Type B pancreatic cell (in vitro differentiated cells): ENCODE measurements at places on chromosomes 2 and 18. TPM values are rescaled to one million over a fixed set of nuclear protein-coding genes. Genes with fewer than 3 reads are reported as not detected.

ACADL gene
- total RNA-seq, result 1.7 and 2.1 TPM in 2 replicates

- H3K36me3 ChIP-seq, result peaks cover 38% of the 10 kb centered on the region
- H3K27ac ChIP-seq, result no peak overlapping the region
- no peaks in the 10 kb centered on the region for H3K4me1 ChIP-seq
- no peak overlapping the region for H3K4me3 ChIP-seq
- no peaks in the 10 kb centered on the region for H3K27me3 ChIP-seq
Measured at GRCh38 chr2:668000-668398, 9.2 kb downstream of the TMEM18 start.

- no peaks in the 10 kb centered on the region for H3K4me1 ChIP-seq
- peaks cover 5% of the 10 kb centered on the region for H3K36me3 ChIP-seq
- H3K27me3 ChIP-seq, result no peaks in the 10 kb centered on the region
- DNase-seq, result no peak
- H3K4me3 ChIP-seq, result no peak overlapping the region
- H3K27ac ChIP-seq, result no peak overlapping the region
Measured at GRCh38 chr2:53660886-53661285, 106.7 kb upstream of the CHAC2 start.

DNA sequence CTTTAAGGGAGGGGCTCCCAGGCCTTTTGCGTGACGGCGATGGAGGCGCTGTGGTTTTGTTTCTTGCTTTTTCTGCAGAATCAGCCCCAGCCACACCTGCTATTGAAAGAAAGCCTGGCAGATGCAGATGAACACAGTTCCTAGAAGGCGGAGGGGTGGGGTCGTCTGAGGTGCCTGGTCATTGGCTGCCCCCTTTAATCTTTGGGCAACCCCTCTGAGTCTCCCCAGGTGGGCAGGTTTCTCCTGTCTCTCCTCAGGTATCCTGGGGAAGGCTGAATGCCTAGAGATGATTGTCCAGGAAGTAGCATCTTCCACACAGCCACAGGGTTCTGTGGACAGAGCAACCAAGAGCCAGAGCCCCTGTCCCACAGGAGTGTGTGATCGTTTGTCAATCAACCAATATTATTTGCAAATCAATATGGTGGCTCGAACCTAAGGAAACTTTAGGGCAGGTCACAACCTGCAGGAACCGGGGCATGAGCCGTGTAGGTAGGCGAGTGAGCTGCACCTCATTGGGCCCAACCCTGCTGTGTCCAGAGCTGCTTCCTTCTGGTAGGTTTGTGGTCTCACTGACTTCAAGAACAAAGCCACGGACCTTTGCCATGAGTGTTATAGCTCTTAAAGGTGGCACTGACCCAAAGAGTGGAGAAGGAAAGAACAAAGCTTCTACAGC is 104.3 kb downstream of the NDUFA10 start:
- DNase-seq, result peak; percentile 36
- H3K36me3 ChIP-seq, result no peaks in the 10 kb centered on the region
- H3K4me1 ChIP-seq, result no peaks in the 10 kb centered on the region

DNA sequence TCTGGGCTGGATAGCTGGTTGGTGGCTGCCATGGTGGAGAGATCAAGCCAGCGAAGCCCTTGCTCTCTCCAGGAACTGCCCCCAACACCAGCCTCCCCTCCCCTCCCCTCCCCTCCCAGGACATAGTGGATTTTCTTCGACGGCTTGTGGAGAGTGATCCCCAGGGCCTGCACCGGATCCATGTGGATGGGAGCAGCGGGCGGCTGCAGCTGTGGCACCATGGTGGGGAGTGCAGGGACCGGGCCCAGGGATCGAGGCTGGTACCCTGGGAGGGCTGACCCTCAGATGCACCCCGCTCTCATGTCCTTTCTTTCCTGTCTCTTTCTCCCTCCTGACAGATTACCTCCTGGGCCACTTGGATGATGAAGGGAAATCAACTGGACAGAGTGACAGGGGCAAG is 7.0 kb downstream of the TTC31 start:
- no peaks in the 10 kb centered on the region for H3K27me3 ChIP-seq
- H3K4me3 ChIP-seq, result no peak overlapping the region
- DNase-seq, result no peak
- no peak overlapping the region for H3K27ac ChIP-seq

DNA sequence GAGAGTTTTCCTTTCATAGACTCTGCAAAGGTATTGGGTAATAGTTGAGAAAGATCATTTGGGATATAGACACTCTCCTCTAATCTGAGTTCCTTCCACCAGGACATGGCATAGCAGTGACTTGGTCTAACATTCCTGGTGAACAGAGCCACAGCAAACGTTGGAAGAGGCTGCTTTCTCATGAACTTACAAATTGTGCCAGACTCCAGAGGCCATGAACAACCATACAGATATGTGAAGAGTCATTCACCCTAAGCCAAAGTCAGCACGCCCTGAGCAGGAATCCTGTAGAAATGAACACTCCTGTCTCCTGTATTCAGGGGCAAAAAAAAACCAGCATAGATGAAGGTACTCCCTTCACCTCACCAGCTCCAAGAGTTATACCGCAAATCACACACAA is 152.8 kb downstream of the TMEM18 start:
- peak overlapping the region; percentile 90 for H3K27ac ChIP-seq
- H3K36me3 ChIP-seq, result no peaks in the 10 kb centered on the region
- H3K4me3 ChIP-seq, result peak overlapping the region; percentile 34

DNA sequence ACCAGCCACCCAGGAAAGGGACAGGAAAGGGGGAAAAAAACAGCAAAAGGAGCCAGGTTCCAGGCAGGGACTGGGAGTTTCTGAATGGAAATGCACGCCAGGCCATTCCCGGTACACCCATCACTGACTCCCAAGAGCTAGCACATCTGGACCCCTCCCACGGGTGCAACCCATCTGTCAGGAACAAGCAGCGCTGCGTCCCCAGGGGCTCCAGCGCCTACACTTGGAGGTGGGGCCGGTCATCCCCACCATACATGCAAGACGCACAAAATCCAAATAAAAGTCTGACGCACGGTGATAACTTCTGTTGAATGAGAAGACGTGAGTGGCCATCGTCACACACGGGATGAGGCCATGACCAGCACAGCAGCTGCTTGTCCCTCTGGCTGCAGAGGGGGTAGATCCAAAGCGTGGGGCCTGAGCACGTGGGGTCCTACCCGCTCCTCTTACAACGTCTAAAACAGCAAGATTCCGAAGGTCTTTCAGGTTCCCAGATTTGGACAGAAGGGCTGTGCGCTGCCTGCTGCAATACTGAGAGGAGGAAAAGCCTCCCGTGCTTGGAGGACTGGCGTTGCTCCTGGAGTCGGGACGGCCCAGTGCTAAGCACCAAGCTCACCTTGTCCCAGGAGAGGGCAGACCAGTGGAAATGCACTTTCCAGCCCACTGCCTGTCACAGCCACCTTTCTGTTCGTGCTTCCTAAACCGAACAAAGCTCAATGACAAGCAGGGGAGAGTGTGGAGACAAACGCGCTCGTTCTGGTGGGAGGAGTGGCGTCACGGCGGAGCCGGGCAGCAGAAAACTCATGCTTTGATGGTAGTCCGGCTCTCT is 68.9 kb downstream of the NDUFA10 start:
- no peaks in the 10 kb centered on the region for H3K27me3 ChIP-seq
- peaks cover 4% of the 10 kb centered on the region for H3K36me3 ChIP-seq
- H3K4me3 ChIP-seq, result no peak overlapping the region
